ENCODE measurements at places on chromosomes 7 and 10.

DNA sequence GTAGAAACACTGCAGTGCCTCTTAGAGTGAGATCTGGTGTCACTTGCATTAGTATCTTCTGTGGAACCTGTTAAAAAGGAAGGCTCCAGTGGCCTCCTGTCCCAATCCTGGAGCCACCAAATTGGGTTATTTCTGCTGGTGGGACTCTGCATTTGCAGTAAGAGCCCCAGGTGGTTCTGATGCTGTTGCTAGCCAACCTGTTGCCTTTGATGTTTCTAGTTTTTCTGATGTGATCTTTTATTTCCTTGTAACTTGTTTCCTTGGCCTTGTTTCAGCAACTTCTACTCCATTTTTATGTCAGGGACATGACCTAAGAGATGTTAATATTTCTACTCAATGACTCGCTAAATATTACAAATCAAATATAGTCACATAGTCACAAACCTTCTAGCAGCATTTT lies 12.5 kb upstream of the STN1 start:
- no peak for DNase-seq

DNA sequence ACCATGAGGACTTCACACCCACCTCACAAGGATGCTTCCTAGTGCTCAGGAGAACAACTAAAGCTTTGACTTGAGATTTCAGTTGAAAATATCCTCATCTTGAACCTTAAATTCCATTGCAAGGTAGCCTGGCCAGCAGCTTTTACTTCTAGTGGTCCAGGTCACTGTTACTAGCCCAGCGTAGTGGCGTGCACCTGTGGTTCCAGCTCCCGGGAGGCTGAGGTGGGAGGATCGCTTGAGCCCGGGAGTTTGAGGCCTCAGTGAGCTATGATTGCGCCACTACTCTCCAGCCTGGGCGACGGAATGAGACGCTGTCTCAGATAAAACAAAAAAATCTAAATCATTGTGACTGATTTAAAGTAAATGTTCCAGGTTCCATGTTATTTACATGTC lies 28.3 kb upstream of the PRKAR1B start:
- DNase-seq: no peak

- no peak for DNase-seq
Measured at GRCh38 chr10:689452-690371, at the start of gene DIP2C. Gene DIP2C (minus strand): TSS chr10:689668. CDS start chr10:689578, 90 bp downstream.

- DNase-seq: no peak
Measured at GRCh38 chr7:112006071-112006470, 200.1 kb downstream of the DOCK4 start.

- DNase-seq: no peak
Measured at GRCh38 chr7:149883452-149883861, 9.7 kb downstream of the ATP6V0E2 start.

DNA sequence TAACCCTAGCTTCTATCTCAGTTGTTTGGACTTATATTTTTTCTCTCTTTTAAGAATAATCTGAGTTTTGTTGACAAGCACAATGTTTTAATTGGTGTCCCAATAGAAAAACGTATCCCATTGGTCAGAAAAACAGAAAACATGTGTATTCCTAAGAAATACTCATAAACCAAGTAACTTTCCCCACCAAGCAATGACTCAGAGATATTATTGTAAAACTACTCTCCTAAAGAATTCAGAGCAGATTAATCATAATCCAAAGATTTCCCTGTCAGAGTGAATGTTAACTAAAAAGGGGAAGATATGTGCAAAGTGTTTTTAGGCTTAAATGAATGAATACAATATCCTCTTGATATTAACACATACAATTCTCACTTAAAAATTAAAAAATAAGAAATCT lies 29.4 kb upstream of the MBL2 start:
- no peak for DNase-seq

DNA sequence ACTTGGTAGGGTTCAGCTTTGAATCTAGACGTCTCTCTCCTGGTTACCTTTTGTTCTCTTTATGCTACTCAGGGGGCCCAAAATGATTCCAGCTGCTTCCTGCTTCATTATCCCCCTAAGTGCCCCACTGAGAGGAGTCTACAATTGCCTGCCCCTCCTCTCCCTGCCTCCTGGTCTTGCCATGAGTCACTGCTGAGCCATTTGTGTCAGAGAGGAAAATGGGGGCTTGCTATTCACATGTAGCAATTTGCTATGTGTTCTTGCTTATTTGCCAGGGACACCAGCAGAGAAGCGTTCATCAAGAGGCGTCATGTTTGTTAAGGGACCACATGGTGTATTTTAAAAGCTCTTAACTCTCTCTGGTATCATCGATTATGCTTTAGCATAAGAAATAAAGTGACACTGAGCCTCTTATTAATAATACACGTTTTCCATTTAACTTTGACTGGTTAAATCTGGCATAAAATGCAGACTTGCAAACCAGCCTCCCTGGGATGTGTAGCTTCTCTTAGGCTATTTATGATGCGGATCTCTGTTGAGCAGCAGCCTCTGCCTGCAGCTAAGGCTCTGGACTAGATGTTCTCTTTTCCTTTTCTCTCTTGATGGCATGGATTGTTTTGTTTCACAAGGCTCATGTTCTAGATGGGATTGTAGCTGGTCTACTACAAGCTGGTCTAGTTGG lies 239.3 kb downstream of the AUTS2 start:
- no peak for DNase-seq

GRCh38 chr10:114642729-114643128 lies 15.3 kb downstream of the ABLIM1 start:
- no peak for DNase-seq

- peak; percentile 68 for DNase-seq
Measured at GRCh38 chr10:132547421-132547861, 9.9 kb downstream of the INPP5A start.

DNA sequence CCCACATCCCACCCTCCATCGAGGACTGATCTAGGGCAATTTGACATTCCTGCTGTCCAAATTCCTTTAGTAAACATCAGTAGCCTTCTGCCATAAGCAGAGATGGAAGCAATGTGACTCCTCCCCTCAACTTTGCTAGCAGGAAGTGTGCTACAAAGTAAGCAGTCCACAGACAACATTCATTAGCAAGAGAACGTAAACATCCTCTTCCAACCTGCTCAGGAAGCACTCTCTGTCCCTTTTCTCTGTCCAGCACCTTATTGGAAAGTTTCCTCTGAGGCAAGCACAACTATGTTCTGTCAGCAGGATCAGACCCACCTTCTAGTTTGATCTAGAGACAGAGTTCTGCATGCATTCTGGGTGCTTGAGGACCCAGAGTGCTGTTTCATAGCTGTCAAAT lies 48.1 kb upstream of the LRGUK start:
- DNase-seq: no peak

GRCh38 chr10:30959836-30960210 lies 71.8 kb downstream of the ZNF438 start:
- DNase-seq: no peak

GRCh38 chr10:114095559-114096337 lies 52.1 kb downstream of the ADRB1 start:
- DNase-seq: no peak

- no peak for DNase-seq
Measured at GRCh38 chr10:19719284-19719683, 96.9 kb upstream of the PLXDC2 start.

GRCh38 chr10:34156781-34157425 lies 658.2 kb downstream of the PARD3 start:
- DNase-seq: no peak

GRCh38 chr7:138008588-138009349 lies 6.9 kb upstream of the CREB3L2 start:
- DNase-seq: peak; percentile 11

DNA sequence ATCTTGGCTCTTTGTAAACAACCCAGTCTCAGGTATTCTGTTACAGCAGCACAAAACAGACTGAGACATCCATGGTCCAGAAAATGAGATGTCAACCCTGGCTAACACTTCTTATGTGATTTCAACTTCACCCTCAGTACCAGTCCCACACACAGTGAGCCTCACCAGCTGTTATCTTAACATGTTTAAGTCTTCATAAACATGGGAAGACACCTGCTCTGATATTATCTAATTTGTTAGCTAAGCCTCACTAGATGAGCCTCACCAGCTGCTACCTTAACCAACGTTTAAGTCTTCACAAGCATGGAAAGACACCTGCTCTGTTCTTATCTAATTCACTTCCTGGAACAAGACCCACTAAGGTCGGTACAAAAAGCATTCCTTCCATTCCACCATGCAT lies 130.8 kb downstream of the CALN1 start:
- no peak for DNase-seq

GRCh38 chr10:132477066-132477397 lies 60.6 kb upstream of the INPP5A start:
- DNase-seq: no peak

DNA sequence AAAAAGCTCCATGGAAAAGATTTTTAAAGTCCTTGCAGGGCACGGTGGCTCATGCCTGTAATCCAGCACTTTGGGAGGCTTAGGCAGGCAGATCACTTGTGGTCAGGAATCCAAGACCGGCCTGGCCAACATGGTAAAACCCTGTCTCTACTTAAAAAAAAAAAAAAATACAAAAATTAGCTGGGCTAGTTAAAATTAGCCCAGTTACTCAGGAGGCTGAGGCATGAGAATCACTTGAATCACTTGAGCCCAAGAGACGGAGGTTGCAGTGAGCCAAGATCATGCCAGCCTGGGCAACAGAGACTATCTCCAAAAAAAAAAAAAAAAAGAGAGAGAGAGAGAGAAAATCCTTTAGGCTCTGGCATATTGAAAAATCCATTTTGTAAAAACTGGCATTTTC lies 61.9 kb downstream of the CCDC6 start:
- no peak for DNase-seq

DNA sequence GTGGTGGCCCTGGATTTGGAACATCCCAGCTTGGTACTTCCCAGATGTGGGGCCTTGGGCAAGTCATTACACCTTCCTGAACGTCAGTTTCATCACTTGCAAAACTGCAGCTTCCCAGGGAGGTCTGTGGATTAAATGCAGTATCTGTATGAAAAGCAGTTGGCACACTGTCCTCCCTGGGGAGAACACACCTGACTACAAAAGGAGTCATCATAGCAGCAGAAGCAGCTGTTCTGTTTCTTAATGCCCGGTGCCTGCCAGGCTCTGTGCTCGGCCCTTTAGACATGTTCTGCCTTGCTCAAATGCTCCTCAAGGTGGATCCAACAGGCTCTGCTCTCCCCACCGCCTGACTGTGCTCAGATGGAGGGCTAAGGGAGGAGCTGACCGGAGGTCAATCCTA lies 31.0 kb downstream of the CDCA7L start:
- DNase-seq: no peak

- DNase-seq: no peak
Measured at GRCh38 chr10:112250555-112250954, 32.6 kb upstream of the TECTB start.

DNA sequence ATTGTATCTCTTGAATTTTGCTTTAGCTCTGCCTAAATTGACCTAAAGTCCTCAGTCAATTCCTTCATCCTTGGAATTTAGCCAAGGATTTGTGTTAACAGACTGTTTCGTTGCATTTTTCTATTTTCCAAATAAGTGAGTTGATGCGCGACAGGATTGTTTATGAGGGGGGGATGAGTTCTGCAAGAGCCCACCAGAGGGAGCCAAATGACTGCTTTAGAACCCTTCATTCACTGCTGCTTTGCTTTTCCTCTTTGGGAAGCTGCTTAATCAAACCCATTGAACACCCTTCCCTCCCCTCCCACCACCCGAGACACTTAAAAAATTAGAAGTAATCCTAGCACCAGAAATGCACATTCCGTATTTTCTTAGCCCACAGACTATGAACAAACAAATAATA lies 33.7 kb upstream of the PTF1A start:
- peak; percentile 19 for DNase-seq

- no peak for DNase-seq
Measured at GRCh38 chr7:151699928-151700319, 177.0 kb downstream of the PRKAG2 start.

DNA sequence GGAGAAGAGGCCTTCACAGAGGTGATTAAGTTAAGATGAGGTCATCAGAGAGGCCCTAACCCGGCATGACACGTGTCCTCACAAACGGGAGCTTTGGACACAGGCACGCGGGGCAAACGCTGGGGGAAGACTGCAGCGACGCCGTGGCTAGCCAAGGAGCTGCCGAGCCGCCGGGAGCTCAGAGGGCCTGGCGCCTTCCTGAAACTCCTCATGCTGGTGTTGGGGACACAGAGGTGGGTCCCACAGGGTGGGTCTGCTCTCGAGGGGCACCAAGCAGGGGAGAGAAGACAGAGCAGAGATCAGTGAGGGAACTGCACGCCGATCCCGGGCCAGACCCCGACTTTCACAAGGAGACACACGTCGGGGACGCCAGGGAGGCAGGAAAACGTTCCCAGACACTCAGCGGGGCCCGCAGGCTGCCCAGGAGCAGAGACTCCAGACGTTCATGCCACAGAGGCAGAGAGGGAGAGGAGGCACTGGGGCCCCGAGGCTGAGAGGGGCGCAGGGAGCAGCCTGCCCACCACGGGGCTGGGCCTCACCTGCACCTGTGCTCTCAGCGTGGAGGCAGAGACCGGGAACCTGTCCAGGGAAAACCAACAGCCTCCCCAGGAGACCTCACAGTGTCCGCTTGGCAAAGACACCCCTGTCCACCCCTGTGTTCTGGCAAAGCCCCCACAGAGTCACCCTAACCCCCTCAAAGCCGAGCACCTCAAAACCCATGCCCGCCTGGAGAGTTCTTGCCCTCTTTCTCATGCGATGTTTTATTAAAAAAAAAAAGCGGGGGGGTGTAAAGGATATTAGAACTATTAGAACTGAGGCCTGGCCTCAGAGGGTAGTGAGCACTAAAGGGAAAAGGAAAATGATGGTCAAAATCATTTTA lies 103.8 kb downstream of the PDGFA start:
- no peak for DNase-seq

DNA sequence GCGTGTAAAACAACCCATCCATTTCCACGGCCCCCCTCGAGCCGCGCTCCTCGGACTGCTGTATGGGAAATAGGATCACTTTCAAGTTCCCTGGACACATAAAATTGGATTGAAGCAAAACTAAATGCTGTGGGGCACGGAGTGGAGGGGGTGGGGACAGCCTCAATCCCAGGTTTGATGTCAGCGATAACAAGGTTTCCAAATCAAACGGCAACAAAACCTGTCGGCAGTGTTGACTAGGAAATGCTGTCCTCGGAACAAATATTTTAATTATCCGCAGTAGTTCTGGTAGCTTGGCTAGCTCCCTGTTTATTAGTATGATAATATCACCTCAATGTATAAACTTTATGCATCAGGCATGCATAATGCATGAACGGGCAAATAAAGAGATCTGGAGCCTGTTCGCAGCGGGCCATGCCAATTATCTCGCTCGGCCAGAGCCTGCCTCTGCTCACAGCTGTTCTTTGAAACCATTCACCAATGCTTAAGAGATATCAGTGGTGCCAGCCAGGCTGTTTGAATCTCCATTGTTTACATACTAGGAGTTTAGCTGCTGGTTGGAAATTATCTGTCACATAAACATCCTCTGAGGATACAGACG lies 161.1 kb downstream of the PAXIP1 start:
- DNase-seq: no peak

- DNase-seq: no peak
Measured at GRCh38 chr7:69199661-69200060, 398.6 kb upstream of the AUTS2 start.
